ENCODE measurements at places on chromosomes 1 and 21.
A peak's percentile ranks its signal among the peaks of the same experiment; 100 is the strongest.

DNA sequence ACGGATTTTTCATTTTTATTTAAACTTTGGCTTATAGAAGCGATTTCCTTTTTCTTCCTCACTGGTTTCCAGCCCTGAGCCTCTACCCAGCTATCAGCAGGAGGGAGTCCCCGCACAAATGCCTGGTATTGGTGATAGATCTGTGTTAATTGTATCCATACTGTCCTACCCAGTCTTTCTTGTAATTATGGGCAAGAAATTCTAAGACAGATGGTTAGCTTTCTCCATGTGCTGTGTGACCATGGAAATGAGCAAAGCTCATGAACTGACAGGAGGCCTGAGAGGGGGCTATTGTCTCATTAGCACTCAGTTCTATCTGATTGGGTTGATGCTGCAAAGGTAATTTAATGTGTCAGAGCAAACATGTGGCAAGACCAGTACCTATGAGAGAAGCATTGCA lies 108.1 kb upstream of the IVNS1ABP start:
- no peak for DNase-seq

GRCh38 chr1:226662642-226663326 lies 76.3 kb downstream of the ITPKB start:
- peak; percentile 83 for DNase-seq

GRCh38 chr1:225857256-225857655 lies 24.9 kb downstream of the TMEM63A start:
- no peak for DNase-seq

GRCh38 chr21:39788383-39788782 lies 43.4 kb downstream of the IGSF5 start:
- no peak for DNase-seq

GRCh38 chr1:34918977-34919561 lies 10.4 kb downstream of the DLGAP3 start:
- no peak for DNase-seq

Measured in activated naive CD4-positive, alpha-beta T cell treated with anti-CD3 and anti-CD28 coated beads, Interleukin-2, amount 50 U/mL, for 16 hours (primary cell).